ENCODE measurements at places on chromosomes 6 and 20.

- DNase-seq: no peak
These were observed 58.0 kb upstream of the MYO6 start for GRCh38 chr6:75691012-75691411.

DNA sequence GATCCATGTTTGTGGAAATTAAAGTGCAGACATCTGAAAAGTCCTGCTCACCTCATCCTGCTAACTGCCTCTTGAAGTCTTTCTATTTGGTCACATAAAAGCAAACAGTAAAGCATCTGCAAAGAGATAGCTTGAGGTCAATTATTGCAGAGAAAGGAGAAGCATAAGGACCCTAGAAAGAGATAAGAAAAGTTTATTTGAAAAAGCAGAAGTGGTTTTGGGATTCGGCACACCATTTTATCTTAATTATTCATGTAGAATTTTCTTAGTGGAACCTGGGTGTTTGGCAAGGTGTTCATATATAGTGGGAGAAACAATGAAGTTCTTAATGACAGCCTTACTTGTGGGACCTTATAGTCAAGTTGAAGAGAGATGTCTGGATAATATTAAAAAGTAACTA is 280.8 kb downstream of the CENPW start:
- no peak for DNase-seq

GRCh38 chr20:58228484-58229197 is at the start of gene ANKRD60:
TSS of gene ANKRD60 (minus strand) at chr20:58228653. CDS start at chr20:58228653, 0 bp downstream.
- DNase-seq: no peak

GRCh38 chr6:137552146-137552545 is 58.0 kb upstream of the OLIG3 start:
- no peak for DNase-seq

- no peak for DNase-seq
These were observed 138.5 kb upstream of the AKAP12 start for GRCh38 chr6:151101161-151101815.

- DNase-seq: no peak
These were observed 1.4 kb upstream of the MAN1A1 start for GRCh38 chr6:119350952-119351372.

DNA sequence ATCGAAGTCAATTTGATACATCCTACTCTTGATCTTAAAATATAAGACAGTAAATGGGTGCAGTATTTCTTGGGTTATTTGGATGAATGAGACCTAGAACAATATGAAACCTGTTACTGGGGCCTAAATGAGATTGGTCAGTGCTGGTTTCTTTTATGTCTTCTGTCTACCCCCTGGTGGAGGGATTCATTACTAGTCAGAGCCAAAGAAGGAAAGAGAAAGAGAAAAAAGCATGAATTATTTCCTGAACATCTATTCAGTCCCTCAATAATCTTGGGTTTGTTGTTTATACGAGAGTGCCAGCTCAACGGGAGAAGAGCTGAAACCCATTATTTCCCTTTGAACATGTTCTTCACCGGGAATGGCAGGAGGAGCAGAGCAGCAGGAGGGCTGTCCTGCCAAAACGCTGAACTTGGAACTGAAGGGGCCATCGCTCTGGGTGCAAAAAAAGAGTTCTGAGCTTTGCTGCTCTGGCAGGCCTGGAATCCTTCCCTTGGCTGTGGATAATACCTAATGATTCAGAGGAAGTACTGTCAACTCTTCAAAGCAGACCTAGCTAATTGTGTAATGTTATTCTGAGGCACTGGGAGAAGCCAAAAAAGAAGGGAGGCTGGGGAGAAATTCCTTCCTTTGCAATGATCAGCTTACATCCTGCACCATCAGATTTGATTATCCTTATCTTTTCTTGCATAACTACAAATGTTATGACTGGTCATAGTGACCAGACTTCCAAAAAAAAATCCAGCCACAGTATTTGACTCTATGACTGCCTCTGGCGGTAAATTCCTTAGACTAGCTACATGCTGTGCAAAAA is 72.0 kb downstream of the BLOC1S5 start:
- peak; percentile 40 for DNase-seq

GRCh38 chr6:18389479-18389878 is 2.3 kb downstream of the RNF144B start:
- DNase-seq: no peak

DNA sequence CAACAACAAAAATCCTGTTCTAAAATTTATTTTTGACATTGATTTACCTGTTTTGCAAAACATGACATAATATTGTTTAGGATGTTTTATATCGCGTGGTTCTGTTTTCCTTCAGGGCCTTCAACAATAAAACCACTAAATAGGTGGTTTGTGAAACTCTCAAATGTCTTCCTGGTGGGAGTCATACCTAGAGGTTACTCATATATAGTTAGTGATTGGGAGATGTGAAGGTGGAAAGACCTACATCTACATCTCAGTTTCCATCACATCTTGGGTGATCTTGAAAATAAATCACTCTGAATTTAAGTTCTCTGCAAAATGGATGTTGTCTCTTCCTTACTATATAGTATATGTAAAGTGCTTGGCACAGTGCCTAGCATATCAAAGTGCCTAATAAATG is 22.9 kb downstream of the C6orf62 start:
- DNase-seq: no peak

DNA sequence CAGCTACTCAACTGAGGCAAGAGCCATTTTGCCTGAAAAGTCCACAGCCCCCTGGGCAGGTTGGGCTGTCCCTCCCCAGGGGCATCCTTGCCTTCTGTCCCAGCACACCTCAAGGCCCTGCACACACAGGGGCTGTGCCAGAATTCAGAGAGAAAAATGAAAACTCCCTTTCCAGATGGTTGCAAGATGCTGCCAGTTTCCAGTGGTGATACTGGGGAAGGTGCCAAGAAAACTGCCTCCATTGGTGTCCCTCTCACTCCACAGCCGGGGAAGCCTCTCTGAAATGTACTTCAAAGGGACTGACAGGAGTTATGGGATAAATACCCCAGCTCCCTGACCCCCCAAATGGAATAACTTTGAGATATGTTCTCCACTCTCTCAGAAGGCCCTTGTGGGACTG is 154.2 kb upstream of the MAFB start:
- DNase-seq: no peak

- DNase-seq: no peak
These were observed 175.0 kb downstream of the CARMIL1 start for GRCh38 chr6:25454136-25454535.

GRCh38 chr20:32635764-32636163 is 38.0 kb downstream of the C20orf203 start:
- DNase-seq: no peak

DNA sequence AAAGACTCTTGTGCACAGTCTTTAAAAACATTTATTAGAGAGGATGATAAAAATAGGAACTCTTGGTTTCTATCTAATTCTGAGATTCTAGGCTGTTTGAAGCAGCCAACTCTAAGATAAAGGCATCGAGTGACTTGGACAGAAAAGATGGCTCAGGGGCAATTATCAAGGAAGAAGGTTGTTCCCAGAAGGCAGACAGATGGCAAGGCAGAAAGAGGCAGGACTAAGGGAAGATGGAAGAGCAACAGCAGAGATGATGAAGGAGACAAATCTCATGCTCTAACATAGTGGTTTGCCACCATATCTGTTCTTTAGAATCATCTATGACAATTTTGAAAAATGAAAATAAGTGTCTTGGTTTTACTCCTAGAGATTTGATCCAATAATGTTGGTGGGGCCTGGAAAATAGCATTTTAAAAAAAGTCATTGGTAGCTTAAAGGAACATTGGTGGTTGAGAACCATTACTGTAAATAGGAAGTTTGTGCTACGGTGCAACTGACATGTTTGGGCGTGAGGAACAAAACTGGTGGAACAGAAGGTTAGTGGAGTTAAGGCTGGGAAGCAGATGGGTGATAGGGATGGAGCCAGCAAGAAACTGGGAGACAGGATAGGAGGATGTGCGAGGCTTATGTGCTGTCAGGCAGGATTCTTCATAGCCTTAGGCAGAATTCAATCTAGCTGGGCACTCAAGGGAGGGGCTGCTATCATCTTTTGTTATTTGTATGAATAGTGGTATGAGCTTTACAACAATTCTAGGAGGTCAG is 751.1 kb downstream of the DHX35 start:
- DNase-seq: no peak

DNA sequence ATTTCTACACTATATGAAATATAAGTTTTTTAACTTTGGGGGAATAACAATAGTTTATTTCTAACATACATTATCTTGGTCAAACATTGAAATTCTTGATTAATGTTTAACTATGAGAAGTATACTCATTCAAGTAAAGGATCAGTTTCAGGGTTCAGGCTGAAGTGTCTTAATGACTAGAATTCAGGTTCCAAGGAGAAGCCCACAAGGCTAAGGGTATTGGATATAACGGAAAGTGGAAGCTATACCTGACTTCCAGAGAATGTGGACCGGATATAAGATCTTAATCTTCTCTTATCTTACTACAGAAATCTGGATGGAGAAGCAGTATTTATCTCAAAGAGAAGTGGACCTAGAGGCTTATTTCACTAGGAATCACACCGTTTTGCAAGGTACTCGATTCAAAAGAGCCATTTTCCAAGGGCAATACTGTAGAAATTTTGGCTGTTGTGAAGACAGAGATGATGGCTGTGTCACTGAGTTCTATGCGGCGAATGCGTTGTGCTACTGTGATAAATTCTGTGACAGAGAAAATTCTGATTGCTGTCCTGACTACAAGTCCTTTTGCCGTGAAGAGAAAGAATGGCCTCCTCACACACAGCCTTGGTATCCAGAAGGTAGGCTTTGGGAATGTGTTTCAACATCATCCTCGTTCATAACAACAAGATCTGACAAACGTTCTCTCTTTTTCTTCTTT is at the start of gene TINAG:
Gene TINAG, plus strand, starts transcription at position 153 of the 697 bp plus-strand sequence. Its CDS starts 110 bp downstream, at position 263.
- DNase-seq: no peak

DNA sequence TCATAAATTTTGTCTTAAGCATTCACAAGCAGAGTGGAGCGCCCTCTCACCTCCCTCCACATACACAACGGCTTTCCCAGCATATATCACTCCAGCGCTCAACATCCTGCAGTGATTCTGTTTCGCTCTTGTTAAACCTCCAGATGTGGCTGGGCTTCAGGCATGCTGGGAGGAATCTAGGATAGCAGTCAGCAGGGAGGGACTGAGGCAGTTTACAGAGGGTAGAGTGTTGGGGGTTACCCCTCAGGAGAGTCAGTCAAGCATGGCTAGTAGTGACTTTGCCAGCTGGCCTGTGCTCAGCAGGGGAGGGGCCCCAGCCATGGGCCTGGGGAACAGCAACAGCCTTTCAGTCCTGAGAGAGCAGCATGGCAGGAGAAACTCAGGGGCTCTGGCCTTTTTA is 161.4 kb upstream of the FLRT3 start:
- DNase-seq: no peak

DNA sequence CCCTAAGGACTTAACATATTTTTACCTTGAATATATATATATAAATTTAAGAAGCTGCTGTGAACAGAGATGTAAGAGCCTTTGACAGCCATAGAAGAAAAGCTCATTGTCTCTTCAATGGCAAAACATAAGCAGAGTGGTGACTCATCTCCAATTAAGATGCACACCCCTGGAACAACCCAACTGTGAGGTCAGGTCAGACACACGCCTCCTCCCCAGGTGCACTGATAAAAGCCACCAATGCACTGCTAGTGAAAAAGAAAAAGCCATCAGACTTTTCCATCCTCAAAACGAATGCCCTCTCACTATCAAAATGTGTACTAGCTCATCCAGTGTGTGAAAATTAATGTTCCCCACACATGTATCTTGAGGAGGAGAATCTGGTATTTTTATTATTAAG is 100.1 kb downstream of the SMLR1 start:
- DNase-seq: no peak

DNA sequence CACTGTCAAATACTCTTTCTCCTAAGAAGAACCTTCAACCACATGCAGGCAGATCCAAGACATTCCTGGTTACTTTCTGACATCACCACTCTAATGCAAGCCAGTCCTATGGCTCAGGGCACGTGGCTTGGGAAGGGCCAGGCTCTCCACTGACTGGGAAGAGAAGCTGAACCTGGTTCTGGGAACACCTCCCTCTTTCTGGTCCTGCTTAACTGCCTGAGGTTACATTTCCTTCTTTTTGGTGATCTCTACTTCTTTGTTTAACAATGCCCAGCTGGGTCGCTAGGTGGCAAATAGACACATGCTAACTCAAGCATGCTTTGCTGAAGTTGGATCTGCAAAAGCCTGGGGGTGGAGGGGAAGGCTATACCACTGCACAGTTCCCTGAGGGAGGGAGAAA is 249.8 kb downstream of the GMDS start:
- DNase-seq: no peak

DNA sequence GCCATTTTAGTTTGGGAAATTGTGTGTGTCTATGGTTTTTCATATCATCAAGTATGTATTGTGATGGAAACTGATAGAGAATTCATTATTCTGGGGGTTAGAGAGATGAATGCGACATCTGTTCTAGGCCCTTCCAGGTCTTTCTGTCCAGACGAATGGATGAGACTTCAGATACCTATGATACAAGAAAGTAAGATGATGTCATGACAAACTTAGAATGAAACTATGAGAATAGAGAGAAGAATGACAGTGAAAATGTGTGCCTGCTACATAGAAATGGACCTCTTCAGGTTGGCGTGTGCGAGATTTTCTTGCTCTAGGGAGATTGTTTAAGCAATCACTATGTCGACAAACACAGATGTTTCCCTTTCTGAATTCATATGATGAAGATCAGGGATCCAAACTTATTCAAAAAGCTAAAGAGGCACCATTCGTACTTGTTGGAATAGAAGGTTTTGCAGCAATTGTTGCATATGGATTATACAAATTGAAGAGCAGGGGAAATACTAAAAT is 76.1 kb downstream of the SCAND1 start:
- DNase-seq: no peak

DNA sequence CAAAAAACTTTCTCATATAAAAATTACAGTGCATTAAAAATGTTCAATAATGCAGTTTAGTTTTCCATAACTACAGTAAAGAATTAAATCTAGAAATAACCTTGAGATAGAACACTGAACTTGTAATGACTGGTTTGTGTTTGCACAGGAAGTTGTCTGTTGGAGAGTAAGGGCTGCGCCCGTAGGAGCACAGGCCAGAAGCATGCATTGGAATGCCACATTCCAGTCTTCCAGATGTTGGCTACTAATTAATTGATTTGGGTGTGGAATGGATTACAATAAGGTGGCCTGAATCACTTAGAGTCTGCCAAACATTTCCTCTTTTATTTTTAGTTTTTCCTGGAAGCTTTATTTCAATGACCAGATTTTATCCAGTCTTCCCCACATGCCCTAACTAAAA is 582.6 kb upstream of the MMS22L start:
- no peak for DNase-seq

DNA sequence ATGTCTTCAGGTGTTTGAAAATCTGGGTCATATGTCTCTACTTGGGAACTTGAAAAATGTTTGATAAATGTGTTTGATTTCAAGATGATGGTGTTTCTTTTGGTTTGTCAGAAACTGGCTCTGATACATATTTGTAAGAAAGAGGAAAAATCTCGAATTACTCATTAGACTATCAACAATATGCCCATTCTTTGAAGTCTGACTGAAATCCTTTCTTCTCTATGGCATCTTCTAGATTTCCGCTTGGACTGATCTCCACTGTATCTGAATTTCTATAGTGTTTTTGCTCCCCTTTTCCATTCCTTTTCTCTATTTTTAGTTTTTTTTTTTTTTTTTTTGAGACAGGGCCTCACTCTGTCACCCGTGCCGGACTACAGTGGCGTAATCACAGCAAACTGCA is 1096.5 kb downstream of the KIF16B start:
- DNase-seq: no peak
